ENCODE measurements at places on chromosomes 1 and 21. TPM values are rescaled to one million over a fixed set of nuclear protein-coding genes. Genes with fewer than 3 reads are reported as not detected.

Gene USP48
- 85.7 TPM for total RNA-seq

Gene SHISA4
- 9.8 TPM for total RNA-seq

Gene BCAR3
- 30.0 TPM for total RNA-seq

Gene DESI2
- total RNA-seq: 49.1 TPM

Gene DMBX1
- total RNA-seq: 0.07 TPM

Gene TRIM67
- total RNA-seq: 1.1 TPM

Gene CCDC30
- 2.2 TPM for total RNA-seq

Gene MASP2
- total RNA-seq: 0.73 TPM

Gene KCNT2
- total RNA-seq: 5.9 TPM

Gene TENT5C
- 0.77 TPM for total RNA-seq

Gene SH3BGR
- total RNA-seq: 8.1 TPM

Gene PLEKHA6
- 1.5 TPM for total RNA-seq

Gene RNU1-1
- 1,356 TPM for total RNA-seq

Gene HCN3
- 3.4 TPM for total RNA-seq

Gene FAM163A
- total RNA-seq: not detected

Gene AQP10
- total RNA-seq: not detected

Gene PTPRU
- 36.6 TPM for total RNA-seq

Gene LCE1B
- not detected for total RNA-seq

Gene NEK7
- 125 TPM for total RNA-seq

Gene LDLRAD1
- not detected for total RNA-seq

Gene SRGAP2
- 116 TPM for total RNA-seq

Gene TAGLN2
- total RNA-seq: 688 TPM

Gene SYPL2
- total RNA-seq: 0.77 TPM

Gene FALEC
- total RNA-seq: 0.43 TPM

Gene LGR6
- 0.27 TPM for total RNA-seq

Gene LSS
- 58.1 TPM for total RNA-seq

Gene DNAI4
- 6.9 TPM for total RNA-seq

Gene FHAD1
- 0.25 TPM for total RNA-seq

Gene TMEM54
- 9.3 TPM for total RNA-seq

Gene GBP1
- total RNA-seq: 62.5 TPM

Gene OR2T2
- total RNA-seq: not detected

Gene TMEM51
- total RNA-seq: 6.9 TPM

Gene A3GALT2
- total RNA-seq: not detected

Gene KRTAP22-1
- not detected for total RNA-seq

Gene GCSAML
- total RNA-seq: 0.14 TPM

Gene URB1
- total RNA-seq: 19.2 TPM

Gene LCA5L
- 2.0 TPM for total RNA-seq

Gene ANGPTL7
- total RNA-seq: 0.70 TPM

Gene SAMSN1
- total RNA-seq: not detected

Gene TCHH
- total RNA-seq: 0.86 TPM

Gene FNDC10
- total RNA-seq: 8.7 TPM

Gene AADACL3
- not detected for total RNA-seq

Gene KCNK2
- total RNA-seq: 0.16 TPM

Gene DISC1
- 9.1 TPM for total RNA-seq

Gene BSND
- not detected for total RNA-seq

Gene SPATA21
- total RNA-seq: not detected

Gene MSH4
- 0.34 TPM for total RNA-seq

Gene PIGV
- 10.6 TPM for total RNA-seq

Gene ZNF692
- 41.4 TPM for total RNA-seq

Gene LYPD8
- total RNA-seq: not detected

Gene BCAN
- 0.41 TPM for total RNA-seq

Gene PGBD5
- total RNA-seq: 14.7 TPM

Gene SLC27A3
- total RNA-seq: 8.5 TPM

Gene COX20
- total RNA-seq: 48.0 TPM

All from astrocyte (in vitro differentiated cells and primary cell).